NCI-H1417 treated with DMSO at 0.1 percent for 48 hours (cell line): ENCODE measurements at places on chromosomes 16 and 17.

- DNase-seq: no peak
These were observed 914.9 kb downstream of the KCNJ2 start for GRCh38 chr17:71084219-71084618.

DNA sequence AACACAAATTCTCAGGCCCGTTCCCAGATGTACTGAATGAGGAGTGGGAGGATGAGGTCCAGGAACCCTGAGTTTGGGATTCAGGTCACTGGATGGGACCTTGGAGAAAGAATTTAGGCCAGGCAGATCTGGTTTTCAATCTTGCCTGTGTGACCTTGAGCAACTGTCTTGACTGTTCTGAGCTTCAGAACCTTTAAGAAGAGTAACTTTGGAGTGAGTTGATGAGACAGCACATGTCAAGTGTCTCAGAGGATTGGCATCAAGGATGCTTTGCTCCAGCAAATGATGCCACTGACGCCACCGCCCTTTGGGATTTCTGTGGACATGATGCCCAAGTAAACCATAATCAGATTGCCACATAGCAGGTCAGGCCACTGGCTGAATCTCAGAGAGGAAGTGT lies 56.2 kb upstream of the DNAJA2 start:
- DNase-seq: no peak

DNA sequence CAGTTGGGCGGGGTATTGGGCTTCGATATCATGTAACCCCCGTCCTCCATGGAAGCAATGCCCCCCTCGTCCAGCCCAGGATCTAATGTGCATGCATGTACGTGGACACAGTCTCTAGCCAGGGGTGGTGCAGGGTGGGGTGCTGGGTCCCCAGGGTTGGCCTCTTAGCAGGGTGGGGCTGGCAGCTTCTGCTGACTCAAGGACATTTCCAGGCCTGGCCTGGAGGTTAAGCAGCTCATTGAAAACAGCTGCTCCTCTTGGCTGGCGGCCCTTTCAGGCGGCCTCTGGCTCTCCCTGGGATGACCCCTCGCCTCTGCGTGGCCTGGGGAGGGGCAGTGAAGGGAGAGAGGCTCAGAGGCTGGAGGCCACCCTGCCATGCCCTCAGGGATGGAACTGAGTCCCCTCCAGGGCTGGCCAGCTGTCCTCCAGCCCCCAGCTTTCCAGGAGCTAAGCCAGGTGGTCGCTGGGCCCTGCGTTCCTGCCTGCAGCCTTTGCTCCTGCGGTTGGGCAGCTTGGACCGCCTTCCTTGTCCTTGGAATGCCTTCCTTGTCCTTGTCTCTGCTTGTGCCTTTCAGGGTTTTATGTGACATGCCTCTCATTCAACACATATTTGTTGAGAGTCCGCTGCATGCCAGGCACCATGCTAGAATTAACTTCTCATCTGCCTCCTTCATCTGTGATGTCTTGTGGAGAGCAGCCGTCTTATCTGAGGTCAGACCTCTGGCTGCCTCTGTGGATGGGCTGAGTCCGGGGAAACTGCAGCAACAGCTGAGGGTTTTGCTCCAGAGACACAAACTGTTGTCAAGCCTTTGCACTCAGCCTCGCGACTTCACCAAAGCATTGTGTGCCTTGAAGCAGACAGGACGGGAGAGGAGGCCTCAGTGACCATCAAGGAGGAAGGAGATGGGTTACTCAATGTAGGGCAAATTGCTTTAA lies 26.6 kb downstream of the MRC2 start:
- no peak for DNase-seq

DNA sequence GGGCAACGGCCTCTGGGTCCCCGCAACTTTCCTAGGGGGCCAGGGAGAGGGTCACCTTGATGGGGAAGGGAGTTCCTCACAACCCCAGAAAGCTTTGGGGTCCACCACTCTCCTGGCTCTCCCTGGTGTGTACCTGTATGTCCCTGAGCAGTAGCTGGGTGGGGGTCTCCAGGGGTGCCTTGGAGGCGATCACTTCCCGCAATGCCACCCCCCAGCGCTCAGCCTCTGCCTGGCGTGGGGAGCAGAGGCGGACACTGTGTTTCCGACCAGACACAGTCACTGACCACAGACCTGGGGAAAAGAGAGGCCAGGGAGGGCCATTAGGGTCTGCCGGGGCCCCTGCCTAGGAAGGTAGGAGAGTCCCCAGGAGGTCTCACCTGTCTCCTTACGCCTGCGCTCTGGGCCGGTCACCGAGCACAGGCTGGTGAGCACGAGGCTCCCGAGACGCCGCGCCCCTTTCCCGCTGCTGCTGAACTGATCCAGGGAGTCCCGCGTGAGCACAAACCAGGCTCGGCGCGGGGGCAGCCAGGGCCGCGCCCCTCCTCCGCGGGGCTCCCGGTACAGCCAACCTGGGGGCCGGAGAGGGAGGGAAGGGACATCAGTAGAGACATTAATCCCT lies 3.4 kb downstream of the PLEKHH3 start:
- DNase-seq: no peak

- no peak for DNase-seq
These were observed 95.1 kb downstream of the METRNL start for GRCh38 chr17:83174362-83175118.

GRCh38 chr16:86508947-86509758 lies 1.2 kb upstream of the FOXF1 start:
- no peak for DNase-seq

GRCh38 chr16:84487358-84487757 lies 17.1 kb downstream of the MEAK7 start:
- no peak for DNase-seq

DNA sequence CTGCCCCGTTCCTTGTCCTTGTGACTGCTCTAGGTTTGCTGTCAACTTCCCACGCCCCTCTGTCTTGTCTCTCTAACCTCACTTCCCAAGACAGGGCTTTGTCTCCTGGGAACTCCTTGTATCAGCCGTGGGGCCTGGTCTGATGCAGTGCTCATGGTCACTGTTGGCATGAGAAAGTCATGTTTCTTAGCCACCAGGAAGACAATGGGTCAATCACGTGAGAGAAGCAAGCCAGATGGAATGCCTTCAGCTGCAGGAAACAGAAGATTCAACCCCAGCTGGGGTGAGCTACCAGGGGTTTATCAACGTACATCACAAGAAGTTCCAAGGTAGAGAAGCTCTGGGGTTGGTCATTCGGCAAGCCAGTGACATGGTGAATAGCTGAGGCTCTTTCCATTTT lies 116.6 kb downstream of the IRF8 start:
- no peak for DNase-seq

DNA sequence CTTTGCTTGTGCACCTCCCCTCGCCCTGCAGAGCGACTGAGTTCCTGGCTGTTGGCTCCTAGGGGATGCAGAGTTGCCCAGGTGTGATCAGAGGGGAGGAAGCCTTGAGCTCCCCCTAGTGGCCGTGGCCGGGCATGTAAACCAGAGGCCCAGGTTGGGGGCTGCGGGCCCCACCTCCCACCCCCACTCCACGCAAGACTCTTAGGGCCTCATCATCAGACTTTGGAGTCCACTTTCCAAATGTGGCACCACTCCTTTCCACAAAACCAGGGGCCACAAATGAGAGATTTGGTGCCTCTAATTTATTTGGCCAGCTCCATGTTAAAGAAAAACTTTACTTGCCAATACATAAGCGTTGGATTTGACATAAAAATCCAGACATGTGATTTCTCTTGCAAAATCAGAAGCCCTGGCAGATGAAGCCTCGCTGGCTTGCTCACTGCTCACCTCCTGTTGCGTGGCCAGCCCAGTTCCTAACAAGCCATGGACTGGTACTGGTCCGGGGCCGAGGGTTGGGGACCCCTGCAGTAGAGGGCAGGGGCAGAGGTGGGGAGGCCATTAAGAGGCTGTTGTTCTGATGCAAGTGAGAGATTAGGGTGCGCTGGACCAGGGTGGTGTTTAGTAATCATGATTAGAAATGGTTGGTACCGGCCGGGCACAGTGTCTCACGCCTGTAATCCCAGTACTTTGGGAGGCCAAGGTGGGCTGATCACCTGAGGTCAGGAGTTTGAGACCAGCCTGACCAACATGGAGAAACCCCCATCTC lies 28.7 kb upstream of the GAS7 start:
- DNase-seq: no peak

DNA sequence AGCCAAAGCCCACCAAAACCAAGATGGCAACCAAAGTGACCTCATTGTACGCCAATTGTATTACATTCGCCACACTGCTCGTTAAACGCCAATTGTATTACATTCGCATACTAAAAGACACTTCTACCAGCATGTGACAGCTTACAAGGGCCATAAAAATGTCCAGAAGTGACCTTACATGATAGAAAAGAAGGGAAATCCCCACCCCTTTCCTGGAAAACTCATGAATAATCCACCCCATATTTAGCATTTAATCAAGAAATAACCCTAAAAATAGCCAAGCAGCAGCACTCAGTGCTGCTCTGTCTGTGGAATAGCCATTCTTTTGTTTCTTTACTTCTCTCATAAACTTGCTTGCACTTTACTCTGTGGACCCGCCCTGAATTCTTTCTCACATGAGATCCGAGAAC lies 25.7 kb downstream of the PSMD7 start:
- no peak for DNase-seq
